ENCODE measurements at places on chromosomes 7 and 10. TPM values are rescaled to one million over a fixed set of nuclear protein-coding genes. Genes with fewer than 3 reads are reported as not detected.

- no peak for DNase-seq
These were observed 25.2 kb downstream of the PHTF2 start for GRCh38 chr7:77823787-77824186.

The CFAP70 gene
- total RNA-seq: 1.1 TPM

DNA sequence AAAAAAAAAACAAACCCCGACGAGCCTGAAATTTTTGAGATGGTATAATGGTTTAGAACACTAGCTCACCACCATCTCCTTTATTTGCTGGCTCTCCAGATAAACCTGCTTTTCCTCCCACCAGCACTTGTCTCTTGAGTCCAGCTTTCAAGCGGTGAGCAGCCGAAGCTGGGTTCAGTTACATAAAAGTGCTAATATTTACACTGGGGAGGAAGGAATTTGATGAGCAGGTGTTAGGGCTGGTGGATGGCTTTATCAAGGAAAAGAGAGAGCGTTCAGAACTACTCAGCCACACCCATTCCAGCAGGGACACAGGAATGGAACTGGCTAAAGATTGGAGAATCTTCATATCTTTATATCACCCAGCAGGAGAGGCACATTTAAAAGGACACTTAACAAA is 6.6 kb upstream of the CALML3 start:
- DNase-seq: no peak

- no peak for DNase-seq
These were observed 107.3 kb upstream of the EFCAB10 start for GRCh38 chr7:105688617-105689016.

The CTAGE4 gene
- not detected for total RNA-seq

DNA sequence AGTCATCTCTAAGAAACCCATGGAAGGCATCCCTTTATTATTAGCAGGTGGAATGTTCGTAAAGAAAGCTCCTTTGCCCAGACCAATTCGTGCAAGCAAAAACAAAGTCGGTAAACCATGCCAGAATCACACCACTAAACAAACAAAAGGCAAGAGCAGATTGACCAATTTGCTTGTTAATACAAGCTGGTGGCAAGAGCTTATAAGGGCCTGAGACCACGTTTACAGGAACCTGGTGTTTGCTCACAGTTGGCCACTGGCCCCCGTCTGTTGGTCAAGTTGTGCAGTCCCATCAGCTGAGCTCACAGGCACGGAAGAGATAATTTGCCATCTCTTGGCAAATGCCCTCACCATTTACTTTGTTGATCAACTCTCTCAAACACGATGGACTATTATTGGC is 342.2 kb upstream of the MKI67 start:
- no peak for DNase-seq

- DNase-seq: no peak
These were observed 64.0 kb downstream of the CDK14 start for GRCh38 chr7:90660100-90660499.

- no peak for DNase-seq
These were observed 1.8 kb downstream of the KIAA1549 start for GRCh38 chr7:138979226-138979979.

The OR13A1 gene
- 17.4 TPM for total RNA-seq

The FOXI2 gene
- total RNA-seq: not detected

- DNase-seq: no peak
These were observed 133.0 kb upstream of the AUTS2 start for GRCh38 chr7:69465262-69465661.

The IRF5 gene
- 15.8 TPM for total RNA-seq

GRCh38 chr7:70017357-70017756 is 419.1 kb downstream of the AUTS2 start:
- no peak for DNase-seq

DNA sequence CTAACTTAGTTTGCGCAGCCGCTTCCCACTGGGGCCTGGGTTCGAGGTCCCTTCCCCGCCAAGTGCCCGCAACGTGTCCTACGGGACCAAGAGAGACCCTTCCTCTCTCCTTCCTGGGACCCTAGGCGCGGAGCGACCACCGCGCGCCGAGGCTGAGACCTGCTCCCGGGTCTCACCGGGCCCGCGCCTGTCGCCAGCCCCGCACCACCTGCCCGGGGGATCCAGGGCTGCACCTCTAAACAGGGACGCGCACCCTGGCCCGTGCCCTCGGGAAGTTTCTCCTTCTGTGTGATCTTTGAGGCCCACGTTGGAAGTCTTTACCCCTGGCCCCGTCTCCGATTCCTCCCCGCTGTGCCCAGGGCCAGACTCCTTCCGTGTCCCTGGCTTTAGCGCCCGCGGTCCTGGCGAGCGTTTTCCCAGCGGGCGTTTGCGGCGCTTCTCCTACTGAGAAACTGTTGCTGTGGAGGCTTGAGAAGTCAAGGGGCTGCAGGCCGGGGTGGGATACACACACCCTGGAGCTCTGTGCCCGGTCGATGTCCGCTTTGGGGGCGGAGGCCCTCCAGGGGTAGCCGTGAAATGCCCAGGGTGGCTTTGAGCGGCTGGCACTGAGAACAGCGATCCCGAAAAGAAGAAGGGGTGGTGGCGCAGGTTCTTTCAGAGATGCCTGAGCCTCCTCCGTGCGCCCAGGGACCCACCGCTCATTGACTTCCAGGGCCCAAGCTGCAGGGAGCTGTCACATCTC is 575 bp downstream of the PLPP4 start:
- no peak for DNase-seq

DNA sequence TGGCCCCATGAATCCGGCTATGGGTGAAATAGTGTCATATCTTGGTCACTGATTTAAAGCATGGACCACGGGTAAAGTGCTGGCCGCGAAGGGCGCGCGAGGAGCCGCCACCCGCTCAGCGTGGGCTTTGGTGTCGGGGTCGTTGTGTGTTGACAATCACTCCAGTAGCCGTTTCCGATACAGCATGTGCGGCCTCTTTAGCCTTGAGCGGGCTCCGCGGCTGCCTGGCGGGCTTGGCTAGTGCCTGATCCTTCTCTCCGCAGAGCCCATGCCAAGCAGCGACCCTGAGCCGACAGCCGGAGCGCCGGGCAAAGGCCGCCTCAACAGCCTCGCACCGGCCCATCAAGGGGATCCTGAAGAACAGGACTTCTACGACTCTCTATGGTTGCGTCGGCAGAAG is 105.9 kb downstream of the SLC37A3 start:
- no peak for DNase-seq

The C10orf67 gene
- not detected for total RNA-seq

DNA sequence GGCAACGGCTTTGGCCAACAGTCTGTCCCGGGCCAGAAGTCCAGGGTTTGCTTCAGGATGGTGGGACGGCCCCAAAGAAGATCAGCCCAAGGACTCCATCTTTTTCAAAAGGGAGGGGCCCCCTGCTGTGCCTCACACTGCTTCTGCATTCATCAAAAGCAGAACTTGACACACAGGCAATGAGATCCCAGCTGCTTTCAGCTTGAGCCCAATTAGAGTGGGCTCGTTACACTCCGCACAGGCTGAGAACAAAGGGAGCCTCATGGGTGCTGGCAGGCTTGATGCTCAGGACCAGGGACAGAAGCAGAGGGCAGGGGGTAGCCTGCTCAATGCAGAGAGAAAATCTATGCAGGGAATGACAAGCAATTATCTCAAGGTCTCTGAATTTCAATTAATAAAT is 45.5 kb downstream of the VOPP1 start:
- peak; percentile 83 for DNase-seq

GRCh38 chr7:57399972-57400371 is 50.0 kb upstream of the ZNF716 start:
- no peak for DNase-seq

GRCh38 chr7:139058943-139059342 is 23.1 kb upstream of the ZC3HAV1L start:
- no peak for DNase-seq

GRCh38 chr10:61472090-61472674 is 19.0 kb upstream of the TMEM26 start:
- no peak for DNase-seq

The CALHM2 gene
- total RNA-seq: not detected

GRCh38 chr7:155444746-155445145 is 13.2 kb upstream of the EN2 start:
- no peak for DNase-seq

The MAGI2 gene
- total RNA-seq: 0.17 TPM

- DNase-seq: peak; percentile 92
These were observed 122.7 kb downstream of the MAD1L1 start for GRCh38 chr7:2109936-2110609.

- no peak for DNase-seq
These were observed 12.2 kb upstream of the JMJD1C start for GRCh38 chr10:63477927-63478326.

The ETV1 gene
- not detected for total RNA-seq

The POLR3A gene
- 21.5 TPM for total RNA-seq

All from OCI-LY7 (cell line).